Mesothelial cell of epicardium (in vitro differentiated cells): ENCODE measurements at places on chromosomes 7 and 10.

- no peak for DNase-seq
Measured at GRCh38 chr7:91181949-91182348, 82.3 kb upstream of the FZD1 start.

GRCh38 chr10:101858723-101859500 lies 15.3 kb upstream of the KCNIP2 start:
- DNase-seq = no peak

DNA sequence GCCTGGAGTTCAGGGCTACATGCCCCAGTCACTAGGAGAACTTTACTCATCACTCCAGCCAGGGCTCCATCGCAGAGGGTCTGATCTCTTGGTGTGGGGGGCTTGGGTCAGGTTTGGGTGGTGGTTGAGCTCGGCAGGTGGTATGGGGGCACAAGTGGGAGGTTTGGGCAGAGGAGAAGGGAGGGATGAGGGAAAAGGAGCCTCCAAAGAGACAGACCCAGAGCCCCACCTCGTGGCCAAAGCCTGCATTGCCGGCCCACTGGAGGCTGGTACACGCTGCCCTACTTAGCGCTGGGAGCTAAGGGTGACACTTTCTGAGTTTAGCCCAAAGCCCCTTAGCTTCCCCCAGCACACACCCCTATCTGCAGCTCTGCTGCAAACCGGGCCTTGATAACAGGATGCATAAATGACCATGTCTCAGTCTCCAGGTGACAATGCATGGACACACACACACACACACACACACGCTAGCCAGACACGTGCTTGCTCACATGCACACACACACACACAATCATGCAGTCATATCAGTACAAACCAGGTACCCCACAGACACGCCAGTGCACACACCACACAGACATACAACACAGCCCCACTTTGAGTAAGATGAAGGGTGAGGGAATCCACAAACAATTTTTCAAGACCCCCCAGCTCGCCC lies 14.7 kb downstream of the LZTS2 start:
- no peak for DNase-seq

DNA sequence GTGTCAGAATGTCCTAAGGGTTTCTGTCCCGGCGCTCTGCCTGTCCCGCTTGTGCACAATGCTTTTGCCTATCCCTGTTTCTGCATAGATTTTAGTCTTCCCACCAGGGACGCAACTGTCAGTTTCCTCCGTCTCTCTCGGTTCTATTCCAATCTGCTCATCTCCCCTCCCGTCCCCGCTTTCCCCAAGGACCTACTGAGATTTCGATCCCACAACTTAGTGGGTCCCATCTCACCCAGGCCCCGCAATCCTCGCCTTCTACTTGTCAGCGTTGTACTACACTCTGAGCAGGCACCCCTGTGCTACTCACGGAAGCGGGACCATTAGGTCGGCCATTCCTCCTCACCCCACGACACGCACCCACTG lies 519 bp upstream of the ZNF655 start:
- DNase-seq = no peak
